NB4 (cell line): ENCODE measurements at places on chromosomes 11 and 22.

DNA sequence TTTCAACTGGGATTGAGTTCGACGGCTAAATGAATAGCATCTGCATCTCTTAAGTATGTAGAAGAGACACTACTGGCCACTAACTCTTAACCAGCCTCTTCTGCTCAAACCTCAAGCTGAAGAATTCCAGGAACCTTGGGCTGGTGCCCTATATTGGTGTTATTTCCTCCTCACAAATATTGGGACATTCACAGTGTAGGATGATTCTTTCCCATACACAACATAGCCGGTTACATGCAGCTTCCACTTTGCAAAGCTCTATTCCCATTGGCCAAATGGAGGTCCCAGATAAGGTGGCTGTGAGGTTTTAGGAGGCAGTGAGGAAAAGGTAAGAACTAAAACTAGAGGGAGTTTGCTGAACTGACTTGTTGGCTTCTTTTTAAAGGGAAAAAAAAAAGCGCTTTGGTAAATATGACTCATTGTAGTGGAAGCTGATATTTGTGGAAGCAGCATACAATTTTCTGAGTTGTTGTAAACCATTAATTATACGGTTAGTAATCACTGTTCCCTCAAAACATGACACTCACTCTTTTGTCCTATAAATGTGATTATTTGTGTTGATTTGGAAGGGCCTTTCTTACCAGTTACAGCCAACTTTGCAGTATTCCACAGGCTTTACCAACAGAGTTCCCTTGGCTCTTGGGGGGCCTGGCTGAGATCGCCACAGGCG lies 17.6 kb downstream of the C22orf31 start:
- DNase-seq: no peak

DNA sequence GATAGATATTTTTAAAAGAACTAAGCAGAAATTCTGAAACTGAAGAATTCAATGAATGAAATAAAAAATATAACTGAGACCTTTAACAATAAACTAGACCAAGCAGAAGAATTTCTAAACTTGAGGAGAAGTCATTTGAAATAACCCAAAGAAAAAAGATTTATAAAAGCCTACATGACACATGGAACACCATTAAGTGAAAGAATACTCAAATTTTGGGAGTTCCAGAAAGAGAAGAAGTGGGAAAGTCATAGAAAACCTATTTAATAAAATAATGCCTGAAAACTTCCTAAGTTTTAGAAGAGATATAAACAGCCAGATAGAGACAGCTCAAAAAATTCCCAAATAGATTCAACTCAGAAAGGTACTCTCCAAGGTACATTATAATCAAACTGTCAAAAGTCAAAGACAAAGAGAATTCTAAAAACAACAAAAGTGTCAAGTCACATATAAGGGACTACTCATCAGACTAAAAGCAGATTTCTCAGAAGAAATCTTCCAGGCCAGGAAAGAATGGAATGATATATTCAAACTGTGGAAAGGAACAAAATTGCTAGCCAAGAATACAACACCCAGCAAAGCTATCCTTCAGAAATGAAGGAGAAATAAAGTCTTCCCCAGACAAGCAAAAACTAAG lies 72.9 kb upstream of the GNAZ start:
- DNase-seq: no peak

DNA sequence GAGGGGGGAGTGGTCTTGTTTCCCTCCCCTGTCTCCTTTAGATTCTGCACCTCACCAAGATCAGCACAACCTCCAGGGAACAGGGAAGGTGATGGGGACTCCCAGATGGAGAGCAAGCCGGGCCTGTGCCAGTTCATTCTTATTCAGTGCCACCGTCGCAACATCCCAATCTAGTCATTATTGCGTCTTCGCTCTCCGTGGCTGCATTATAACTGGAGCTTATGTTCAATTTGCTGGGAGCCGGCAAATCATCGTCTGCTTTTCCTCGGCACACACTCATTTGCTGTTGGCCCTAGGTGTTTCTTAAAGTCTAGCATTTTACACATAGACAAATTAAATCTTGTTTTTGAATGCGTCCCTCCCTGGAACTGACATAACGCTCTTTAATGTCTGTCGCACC lies 1269.7 kb downstream of the BRD1 start:
- DNase-seq: no peak

GRCh38 chr11:76033699-76034098 lies 172.6 kb downstream of the WNT11 start:
- DNase-seq: no peak

GRCh38 chr11:60345489-60345888 lies 18.4 kb downstream of the MS4A6E start:
- peak; percentile 62 for DNase-seq

DNA sequence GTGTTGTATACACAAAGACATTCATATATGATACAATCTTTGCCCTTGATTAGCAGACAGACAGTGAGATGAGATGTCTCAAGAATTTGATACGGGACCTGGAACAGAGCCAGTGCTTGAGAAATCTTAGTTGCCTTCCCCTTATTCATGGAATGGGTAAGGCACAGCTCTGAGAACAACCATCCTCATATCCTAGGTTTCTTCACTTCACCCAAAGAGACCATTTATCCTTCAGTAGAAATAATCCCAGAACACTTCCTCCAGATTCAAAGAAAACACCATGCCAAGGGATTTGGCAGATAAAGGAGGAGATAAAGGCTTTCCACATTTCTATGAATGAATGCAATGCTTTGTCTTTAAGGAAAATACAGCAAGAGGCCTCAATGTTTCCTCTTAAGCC lies 8.8 kb upstream of the IZUMO1R start:
- DNase-seq: no peak

DNA sequence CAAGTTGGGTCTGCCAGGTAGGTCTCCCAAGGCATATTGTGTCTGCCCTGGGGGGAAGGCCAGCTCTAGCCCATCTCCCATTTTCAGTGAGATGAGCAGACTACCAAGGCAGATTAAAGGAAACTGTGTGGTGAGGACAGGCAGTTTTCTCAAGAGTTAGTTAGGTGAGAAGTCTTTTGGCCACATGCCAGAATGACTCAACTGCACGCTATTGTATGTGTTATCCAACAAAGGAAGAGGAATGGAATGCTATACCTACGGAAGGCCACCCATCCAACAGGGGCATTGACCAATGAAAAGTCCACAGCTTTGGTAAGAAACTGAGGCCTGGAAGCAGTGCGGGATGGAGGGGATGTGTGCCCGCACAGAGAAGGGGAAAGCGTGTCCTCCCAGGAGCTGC lies 941.7 kb downstream of the NTM start:
- peak; percentile 4 for DNase-seq
